RWPE1 (cell line): ENCODE measurements at places on chromosomes 11 and 22.

DNA sequence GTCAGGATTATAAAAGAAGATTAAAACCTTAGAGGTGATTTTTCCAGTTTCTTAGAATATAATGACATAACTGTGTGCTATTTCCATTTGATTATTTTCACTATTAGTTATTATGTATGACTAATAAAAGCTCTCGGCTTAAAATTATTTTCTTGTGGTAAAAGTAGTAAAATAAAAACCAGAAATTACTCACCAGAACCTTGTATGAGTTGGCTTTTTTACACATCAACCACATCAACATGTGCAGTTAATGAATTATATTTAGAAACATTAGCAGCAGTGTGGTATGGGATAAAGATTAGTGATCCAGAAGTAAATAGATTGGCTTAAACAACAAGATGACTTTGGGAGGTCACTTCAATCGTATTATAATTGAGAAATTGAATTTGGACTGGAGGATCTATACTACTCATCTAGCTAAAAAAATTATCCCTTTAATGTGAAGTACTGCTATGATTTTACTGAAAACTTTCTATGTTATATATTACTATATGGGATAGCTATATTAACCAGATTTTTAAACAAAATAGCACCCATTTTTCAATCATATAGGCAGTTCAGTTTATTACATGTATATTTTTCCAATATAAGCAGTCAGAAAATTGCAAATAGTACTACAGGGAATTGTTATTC lies 2.8 kb upstream of the BCO2 start:
- no peak for DNase-seq

DNA sequence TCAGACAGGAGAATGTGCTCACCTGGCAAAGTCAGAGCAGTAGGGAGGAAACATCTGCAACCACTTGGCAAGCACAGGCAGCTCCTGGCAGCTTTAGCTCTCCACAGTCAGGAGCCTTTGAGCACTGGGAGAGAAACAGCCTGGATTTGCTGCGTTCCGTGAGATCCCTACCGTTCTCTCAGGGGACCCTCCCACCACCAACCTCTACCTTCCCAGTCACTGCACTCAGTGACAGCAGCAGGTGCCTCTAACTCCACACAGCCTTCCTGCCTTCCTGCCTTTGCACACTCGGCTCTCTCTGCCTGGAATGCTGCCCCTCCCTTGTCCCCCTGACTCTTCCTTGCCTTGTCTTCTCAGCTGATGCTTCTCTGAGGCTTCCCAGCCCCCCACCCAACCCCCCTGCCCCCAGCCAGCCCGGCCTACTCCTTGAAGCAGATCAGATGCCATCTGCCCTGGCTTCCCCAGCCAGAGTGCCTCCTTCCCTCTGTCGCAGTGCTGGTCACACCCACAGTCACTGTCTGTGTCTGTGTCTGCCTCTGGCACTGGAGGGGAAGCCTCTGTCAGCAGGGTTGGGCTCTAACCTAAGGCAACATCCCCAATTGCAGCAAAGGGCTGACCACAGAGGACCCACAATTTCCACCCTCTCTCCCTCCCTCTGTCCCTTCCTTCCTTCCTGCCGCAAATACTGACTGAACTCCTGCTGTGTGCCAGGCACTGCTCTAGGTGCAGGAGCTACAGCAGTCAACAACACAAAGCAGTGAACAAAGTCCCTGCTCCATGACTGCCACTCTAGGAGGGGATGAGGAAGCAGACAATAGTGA lies 14.9 kb upstream of the TSKU start:
- DNase-seq = no peak

DNA sequence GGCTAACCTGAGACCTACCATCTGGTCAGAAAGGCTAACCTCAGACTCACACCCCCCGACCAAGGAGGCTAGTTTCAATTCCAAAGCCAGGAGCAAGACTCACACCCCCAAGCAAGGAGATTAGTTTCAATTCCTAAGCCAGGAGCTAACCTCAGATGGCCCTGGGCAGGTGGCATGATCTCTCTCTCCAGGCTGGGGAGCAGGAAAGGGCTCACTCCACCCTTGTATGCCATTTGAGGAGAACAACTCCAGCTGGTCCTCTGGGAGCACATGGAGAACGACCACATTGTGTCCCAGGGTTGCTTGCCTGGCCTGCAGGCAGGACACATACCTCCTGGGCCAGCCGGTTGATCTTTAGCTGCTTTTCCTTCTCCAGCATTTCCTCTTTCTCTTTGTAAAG lies 32.6 kb downstream of the USH1C start:
- no peak for DNase-seq

DNA sequence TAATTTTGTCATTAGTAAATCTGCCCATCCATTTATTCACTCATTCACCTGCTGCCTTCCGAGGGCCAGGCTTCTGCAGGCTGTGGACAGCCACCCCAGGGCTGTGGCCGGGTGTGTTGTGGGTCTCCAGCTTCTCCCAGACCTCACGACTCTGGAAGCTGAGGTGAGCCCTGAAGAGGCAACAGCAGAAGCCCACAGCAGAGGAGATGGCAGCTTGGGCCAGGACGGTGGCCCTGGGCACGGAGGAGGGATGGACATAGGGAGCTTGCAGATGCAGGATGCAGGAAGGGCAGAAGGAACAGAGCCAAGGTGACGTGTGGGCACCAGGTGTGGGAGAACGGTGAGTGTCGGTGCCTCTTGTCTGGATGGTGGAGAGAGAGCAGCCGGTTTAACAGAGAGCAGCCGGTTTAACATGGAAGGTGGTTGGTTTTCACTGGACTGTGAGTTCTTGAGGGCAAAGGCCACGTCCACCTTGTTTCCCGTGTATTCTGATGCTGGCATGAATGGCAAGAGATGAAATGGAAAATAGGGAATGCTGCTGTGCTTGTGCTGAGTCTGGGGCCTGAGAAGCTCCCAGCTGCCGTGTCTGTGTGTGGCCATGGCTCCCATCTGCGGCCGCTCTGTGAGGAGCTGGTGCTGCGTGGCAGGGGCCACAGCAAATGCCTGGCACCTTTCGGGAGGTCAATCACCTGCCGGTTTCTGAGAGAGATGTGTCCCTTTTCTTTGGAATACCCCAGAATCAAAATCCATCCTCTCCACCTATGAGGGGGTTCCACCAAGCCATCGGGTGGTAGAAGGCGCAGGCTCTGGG lies 669.9 kb downstream of the BRD1 start:
- no peak for DNase-seq

DNA sequence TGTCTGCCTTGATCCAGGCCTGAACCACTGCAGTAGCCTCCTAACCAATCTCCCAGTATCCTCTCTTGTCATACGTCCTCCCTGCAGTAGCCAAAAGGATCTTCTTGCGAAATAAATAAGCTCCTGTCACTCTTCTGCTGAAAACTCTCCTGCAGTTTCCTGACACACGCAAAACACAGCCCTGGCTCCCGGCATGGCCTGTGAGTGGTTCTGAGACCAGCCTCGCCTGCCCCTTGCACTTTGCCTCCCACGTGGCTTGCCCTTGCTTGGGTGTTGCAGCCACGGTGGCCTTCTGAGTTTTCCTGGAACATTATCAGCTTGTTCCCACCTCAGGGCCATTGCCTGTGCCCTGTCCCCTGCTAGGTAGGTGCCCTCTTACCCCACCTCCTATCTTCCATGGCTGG lies 7.2 kb downstream of the ZC3H7B start:
- DNase-seq = no peak

DNA sequence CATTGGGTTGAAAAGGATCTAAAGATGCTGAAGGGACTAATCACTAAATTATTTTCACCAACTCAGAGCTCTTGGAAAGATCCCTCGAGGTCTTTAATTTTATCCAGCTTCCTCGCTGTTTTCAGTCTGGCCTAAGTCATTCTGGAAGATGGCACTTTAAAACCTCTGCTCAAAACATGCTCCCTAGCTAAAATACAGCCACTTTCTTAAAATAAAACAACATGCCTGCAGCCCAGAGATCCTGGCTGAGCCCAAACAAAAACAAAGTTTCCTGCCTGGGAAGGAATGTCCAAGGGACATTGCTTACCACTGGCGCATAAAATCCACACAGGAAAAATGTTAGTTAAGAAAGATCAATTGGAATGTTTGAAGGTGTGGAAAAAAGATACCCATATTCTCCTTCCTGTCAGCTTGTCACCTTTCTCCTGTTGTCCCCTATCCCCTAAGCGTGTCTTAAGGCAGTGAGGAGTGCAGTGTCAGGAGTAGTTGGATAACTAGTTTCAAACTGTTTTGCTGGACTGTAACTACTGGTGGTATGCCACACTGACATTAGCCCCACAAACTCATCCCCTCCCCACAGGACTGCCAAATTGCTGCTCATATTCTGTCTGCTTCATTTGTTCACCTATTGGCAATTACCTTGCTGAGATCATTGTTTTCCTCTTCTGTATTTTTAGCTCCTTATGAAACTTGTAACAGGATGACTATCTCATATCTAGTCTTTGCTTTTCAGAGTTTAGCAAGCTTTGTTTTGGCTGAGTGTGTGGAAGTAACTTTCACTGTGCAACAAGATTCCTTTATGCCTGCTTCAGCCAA lies 108.3 kb upstream of the SESN3 start:
- DNase-seq = no peak

- no peak for DNase-seq
Observed at GRCh38 chr22:24731761-24732160, 42.8 kb downstream of the PIWIL3 start.

- DNase-seq = peak; percentile 52
Observed at GRCh38 chr11:56910785-56911184, 77.9 kb upstream of the OR5AK2 start.

GRCh38 chr11:45094958-45095690 lies 51.3 kb upstream of the PRDM11 start:
- no peak for DNase-seq

- DNase-seq = no peak
Observed at GRCh38 chr11:101909087-101909486, 5.7 kb upstream of the CEP126 start.

DNA sequence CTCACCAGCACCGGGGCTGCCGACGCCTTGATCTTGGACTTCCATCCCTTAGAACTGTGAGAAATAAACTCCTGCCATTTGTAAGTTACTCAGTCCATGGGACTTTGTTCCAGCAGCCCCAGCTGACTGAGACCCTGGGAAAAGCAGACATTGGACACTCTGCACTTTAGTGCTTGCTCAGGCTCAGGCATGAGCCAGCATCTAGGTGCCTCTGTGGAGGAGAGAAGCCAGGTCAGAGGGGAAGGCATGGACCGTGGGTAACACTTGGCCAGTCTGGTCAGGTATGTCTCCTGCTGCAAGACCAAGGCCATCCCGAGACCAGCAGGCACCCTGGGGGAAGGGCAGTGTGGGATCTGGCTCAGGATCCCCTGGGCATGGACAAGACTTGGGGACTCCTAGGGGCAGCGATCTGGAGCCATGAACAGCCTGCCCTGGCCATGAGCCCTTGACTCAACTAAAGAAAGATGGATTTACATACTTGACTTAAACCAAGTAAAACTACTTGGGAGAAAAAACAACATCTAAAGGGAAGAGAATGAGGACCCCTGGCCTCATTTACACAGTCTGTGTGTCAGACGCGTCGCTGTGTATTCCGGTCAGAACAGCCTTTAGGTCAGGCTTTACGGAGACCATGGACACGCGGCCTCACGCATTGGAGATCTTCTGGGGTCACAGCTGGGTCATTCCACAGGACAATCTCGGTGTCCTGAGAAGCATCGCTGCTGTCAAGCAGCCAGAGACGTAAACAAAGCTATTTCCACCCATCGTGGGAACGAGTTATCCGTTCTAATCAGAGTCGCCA lies 497.1 kb downstream of the BRD1 start:
- DNase-seq = no peak

- no peak for DNase-seq
Observed at GRCh38 chr11:2740275-2740940, 40.6 kb upstream of the KCNQ1OT1 start.

- no peak for DNase-seq
Observed at GRCh38 chr22:44330744-44331660, 18.3 kb upstream of the SHISAL1 start.

DNA sequence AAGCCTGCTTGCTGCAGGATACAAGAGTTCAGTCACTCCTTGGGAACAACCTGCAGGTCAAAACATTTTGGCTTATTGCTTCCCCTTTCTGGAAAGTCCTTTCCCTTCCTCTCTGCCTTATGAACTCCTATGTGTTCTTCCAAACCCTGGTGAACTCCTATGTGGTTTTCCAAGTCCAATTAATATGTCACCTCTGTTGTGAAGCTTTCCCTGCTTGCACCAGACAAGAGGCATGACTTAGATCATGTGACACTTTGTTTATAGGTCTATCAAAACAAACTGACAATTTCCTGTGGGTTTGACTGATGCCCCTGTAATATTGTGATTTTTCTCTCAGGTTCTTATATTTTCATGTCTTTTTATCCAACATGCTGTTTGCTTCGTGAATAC lies 64.2 kb downstream of the ENDOD1 start:
- DNase-seq = no peak

- no peak for DNase-seq
Observed at GRCh38 chr11:109123816-109124787, 297.9 kb upstream of the C11orf87 start.

GRCh38 chr11:114705280-114706024 lies 27.1 kb downstream of the NXPE2 start:
- no peak for DNase-seq

- DNase-seq = no peak
Observed at GRCh38 chr22:25621986-25622385, 57.5 kb downstream of the GRK3 start.

DNA sequence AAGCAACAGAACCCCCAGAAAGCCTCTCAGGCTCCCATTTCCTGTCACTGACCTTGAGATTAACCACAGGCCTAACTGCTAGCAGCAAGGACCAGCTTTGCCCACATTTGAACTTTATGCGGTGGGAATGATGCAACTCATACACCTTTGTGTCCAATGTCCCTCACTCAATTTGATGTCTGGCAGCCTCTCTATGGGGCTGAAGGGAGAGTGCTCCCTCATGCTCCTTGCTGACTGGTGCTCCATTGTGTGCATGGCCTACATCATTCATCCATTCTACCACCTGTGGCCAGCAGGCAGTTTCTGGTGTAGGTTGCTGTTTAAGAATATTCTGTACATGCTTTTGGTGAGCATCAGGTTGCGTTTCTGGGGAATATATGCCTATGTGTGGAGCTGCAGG lies 31.9 kb downstream of the KCNQ1OT1 start:
- DNase-seq = no peak

DNA sequence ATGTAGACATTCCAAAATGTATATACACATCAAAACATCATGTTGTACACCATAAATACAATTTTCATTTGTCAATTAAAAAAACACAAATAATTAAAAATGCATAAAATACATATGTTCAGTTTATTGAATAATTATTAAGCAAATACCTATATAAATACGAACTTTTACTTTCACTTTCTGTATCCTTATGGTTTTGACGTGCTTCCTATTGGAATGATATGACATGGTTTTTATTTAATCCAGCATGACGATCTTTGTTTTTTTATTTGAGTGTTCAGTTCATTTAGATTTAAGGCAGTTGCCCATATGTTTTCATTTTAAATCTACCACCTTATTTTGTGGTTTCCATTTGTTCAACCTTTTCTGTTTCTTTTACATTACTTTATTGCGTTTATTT lies 198.3 kb upstream of the PLET1 start:
- DNase-seq = no peak

GRCh38 chr22:25364281-25364680 lies 144.8 kb downstream of the CRYBB2 start:
- DNase-seq = no peak
